NCI-H2171 treated with DMSO at 0.1 percent for 48 hours (cell line): ENCODE measurements at places on chromosomes 6 and 20.
A peak's percentile ranks its signal among the peaks of the same experiment; 100 is the strongest.

GRCh38 chr6:87029711-87030314, 65.1 kb downstream of the CGA start:
- DNase-seq = peak; percentile 53

DNA sequence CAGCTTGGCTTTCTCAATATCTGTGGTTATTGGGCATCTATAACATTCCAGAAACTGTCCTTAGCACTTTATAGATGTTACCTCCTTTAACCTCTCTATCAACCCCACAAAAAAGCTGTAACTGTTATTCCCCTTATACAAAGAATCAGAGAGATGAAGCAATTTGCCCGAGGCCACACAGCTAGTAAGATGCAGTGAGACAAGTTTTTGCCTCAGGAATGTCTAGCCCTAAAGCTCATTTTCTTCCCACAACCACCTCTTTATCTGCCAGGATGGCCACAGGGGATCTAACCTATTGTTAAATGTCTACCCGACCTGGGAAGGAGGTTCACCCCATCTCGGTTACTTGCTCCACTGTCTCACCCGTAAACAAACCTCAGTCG, 31.9 kb upstream of the TCP11 start:
- DNase-seq = no peak

DNA sequence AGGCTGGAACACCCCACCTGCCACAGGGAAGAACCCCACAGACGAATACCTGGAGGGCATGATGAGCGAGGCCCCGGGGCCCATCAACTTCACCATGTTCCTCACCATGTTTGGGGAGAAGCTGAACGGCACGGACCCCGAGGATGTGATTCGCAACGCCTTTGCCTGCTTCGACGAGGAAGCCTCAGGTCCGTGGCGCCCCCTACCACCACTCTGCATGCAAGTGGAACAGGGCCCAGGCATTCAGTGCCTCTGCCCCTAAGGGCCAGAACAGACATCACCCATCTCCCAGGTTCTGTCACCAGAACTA, 6.6 kb downstream of the MYL9 start:
- no peak for DNase-seq

GRCh38 chr6:70162972-70163371, 139.9 kb downstream of the COL9A1 start:
- no peak for DNase-seq

DNA sequence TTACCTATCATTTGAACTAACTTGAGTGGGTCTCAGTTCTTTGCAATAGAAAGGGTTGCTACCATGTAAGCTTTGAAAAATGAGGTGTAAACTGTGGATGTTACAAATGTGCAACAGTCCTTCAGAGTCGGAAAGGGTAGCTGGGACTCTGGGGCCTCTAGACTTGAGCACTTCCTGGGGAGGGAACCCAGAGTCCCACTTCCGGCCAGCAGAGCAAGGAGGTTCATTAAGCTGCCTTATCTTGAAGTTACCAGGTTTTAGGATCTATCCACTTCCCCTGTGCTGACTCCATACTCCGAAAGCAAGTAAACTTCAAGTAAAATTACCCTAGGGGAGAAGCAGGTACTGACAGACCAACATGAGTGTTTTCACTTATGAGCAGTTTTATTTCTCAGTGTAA, 9.4 kb downstream of the TRIM10 start:
- no peak for DNase-seq

DNA sequence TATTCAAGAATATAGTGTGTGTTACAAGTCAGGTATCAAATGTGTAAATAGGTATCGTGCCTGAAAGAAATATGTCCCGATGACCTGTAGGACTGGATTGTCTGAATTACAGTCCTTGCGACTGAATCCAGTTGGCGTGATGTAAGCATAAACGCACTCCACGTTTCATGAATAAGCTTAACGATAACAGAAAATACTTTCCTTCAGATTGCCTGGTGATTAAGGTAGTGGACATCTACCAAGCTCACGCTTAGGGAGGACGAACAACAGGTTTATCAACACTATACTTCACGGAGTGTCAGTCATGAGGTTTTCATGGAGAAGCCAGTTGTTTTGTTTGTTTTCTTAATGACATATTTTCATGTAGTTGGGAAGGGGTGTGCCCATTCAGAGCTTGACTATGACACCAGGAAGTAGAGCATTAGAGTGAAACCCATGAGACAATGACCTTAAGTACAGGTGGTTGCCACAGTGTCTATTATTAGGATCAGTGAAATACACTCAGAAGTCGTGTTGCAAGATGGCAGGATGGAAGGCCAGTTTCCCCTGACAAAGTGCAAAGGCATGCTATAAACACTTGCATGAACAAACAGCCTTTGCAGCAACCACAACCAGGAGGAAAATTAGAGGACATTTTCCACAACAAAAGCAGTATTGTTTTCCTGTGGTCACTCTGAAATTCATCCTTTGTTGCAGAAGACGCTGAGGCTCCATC, 305.8 kb upstream of the PRDM1 start:
- no peak for DNase-seq

DNA sequence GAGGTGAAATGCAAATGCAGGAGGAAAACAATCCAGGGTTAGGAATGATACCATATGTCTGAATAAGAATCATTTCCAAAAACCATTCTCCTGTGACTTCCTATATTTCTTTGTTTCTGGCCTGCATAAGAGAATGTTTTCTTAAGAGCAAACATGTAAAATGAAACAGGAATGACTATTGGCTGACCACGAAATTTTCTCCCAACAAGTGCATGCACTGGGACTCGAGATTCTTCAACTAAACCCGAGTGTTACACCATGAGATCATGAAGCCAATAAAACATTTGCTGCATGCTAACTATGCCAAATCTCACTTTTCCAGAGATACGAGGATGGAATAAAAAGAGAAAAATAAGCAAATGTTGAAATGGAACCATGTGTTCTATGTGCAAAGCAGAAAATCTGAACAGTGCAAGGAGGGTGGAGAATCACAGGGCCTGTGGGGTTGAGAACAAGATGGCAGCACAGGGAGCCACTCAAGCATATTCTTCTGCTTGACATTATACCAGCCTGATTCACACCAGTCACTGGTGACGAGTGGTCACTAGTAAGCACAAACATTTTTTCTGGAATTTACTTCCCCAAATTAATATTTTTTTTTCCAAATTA, 212.2 kb upstream of the FOXA2 start:
- DNase-seq = no peak

GRCh38 chr20:53914781-53915445, 155.5 kb downstream of the BCAS1 start:
- peak; percentile 50 for DNase-seq

DNA sequence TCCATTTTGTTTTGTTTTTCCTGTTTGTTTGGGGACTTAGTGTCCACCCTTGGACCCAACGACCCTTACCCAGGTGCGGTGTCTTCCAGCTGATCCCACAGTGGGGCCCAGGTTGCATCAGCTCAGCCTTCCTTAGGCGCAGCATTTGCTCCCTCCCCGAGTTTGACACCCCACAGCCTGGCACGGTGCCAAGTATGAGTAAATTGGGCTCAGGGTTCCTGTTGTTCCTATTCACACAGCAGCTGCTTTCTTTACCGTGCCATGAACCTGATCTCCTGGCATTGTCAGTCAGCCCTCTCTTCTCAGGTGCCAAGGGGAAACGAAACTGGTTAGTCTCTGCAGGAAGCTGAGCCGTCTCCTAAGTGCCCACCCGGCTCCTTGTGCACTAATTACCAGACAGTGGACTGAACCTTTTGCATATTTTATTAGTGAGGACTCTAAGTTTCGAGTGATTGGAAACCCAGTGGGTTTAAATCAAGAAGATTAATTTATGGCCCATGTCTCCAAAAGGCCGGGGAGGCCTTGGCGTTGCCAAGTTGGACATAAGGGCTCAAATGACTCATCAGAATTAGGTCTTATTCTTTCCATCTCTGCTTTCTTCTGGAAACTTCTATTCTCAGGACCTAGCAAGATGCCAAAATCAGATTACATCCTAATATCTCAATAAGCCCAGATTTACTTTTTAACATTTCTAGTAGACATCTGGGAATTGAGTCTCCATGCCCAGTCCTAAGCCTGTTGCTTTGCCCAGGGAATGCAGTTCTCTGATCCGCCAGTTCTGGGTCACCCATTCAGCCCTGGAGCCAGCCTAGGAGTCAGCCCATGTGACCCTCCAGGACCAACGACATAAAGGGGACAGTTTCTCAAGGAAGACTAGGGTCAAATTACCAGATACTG, 68.8 kb downstream of the TSHZ2 start:
- DNase-seq = peak; percentile 6

DNA sequence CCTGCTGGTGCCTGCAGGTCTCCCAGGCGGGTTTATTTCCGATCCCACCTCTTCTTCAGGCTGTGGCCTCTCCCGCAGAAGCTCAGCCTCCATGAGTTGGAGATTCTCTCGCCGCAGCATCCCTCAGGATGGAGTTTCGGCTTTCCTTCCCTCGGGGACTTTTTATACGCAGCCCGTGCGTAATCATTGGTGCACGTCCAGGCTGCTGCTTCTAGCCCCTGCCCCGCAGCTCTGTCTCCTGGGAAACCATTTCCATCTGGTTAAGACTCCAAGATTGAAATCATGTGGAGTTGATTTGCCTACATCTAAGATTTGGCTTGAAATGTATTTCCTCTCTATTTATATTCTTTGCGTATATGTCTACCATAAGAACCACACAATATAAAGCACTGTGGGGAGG, 46.7 kb upstream of the CARMIL1 start:
- DNase-seq = peak; percentile 86
